ENCODE measurements at places on chromosomes 13 and 19.

GRCh38 chr13:102911336-102911735 lies 65.5 kb downstream of the ERCC5 start:
- no peak for DNase-seq

GRCh38 chr13:92461831-92462230 lies 764.8 kb upstream of the GPC6 start:
- DNase-seq: no peak

GRCh38 chr19:28424662-28425045 lies 788.3 kb downstream of the UQCRFS1 start:
- no peak for DNase-seq

- DNase-seq: no peak
Observed at GRCh38 chr19:28956961-28957360, 256.0 kb downstream of the UQCRFS1 start.

DNA sequence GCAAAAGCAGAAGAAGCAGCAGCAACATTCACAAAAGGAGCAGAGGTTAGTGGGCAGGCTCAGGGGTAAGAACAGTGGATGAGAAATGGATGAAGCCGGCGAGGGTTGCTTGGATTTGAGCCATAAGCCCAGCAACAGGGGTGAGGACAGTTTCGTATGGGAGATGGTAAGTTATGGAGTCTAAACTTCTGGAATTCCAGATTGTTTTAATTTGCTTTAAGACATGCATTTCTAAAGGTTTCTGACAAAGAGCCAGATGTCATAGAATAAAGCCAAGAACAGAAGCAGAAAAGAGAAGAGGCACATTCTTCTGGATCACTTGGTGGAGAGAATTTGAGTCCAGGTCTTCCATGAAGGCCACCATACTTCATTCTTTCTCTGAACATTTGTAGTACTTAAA lies 76.6 kb downstream of the TNFSF11 start:
- DNase-seq: peak; percentile 62

- DNase-seq: no peak
Observed at GRCh38 chr13:30705680-30706079, 29.7 kb upstream of the ALOX5AP start.

DNA sequence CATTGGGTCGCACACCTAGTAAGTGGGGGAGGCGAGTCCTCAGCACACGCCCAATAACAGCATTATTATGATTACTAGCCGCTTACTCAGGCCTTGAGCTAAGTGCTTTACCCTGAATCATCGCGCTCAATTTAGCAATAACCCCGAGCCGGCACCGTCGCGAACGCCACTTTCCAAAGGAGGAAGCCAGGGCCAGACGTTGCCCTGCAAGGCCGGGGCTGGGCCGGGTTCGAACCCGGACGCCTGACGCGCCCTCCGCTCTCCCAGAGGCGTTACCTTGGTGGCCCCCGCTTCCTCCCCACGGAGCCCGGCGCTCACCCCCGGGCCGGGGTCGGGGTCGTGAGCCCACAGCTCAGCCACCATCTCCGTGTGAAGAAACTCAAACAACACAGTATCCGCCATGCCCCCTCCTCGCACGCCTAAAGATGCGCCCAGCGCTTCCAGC lies at the start of gene TRAPPC6A:
Gene TRAPPC6A (minus strand): TSS at position 421 of the 445 bp plus-strand sequence. CDS start 19 bp downstream, at position 402.
- peak; percentile 68 for DNase-seq

DNA sequence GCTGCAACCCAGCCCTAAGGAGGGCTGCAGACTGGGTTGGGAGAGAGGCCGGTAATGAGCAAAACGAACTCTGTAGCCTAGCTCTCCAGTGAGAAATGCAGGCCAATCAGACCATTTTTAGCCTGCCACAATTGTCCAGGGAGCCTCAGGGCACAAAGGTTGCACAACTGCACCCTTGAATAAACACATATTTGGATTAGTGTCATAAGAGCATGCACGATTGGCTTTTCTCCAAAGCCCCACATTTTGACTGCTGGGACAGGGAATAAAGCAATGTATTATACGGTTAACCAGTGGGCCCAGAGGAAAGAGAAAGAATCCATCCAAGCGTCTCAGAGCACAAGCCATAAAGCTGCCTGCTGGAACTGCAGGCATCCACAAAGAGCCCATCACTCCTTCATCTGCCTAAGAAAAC lies 729.4 kb upstream of the SGCG start:
- DNase-seq: no peak

DNA sequence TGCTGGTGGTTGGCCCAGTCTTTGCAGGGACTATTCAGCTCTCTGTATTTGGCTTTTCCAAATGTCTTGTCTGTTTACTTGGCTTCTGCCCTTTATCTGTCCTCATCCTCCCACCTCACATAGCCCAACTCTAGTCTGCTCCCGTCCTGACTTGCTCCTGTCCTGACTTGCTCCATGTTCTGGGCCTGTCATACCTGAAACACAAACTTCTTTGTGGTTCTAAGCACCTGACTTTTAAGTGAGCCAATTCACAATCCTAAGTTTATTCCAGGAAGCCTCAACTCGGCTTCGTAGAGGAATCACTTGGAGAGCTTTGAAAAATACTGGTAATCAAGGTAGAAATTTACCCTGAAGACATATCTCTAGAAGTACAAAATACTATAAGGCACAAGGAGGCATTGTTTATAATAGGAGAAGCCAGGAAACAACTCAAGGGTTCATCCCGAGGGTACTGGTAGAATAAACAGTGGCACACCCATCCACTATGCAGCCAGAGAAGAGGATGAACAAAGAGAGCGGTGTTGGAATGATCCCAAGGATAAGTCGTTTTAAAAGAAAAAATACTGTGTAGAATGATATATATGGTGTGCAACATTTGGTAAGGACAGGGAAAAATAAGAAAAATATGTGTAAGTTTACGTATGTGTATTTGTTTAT lies 284.5 kb downstream of the FGF14 start:
- no peak for DNase-seq

DNA sequence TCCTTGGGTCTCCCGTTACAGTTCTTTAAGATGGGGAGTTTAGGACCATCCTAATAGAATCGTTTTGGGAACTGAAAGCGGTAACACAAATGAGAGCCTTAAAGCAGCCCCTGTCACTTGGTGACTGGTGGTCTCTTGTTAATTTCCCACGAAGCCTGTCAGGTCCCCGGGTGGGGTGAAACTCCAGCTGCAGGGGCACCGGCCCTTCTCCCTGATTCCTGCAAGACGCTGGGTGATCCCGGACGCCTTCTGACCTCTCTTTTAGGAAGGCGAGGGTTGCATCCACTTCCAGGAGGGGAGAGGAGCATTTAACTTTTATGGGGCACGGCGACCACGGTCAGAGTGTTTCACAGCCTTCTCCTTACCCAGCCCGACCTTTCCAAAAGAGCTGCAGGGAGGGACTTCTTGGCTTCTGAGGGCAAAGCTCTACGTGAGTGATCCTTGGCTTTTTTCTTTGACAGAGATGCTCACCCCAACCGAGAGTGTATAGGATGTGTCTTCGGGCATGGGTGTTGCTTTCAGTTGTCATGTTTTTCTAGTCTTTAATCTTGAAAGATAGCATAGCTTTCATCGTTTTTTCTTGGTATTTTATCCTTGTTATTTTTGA lies 688 bp downstream of the ZNF225 start:
- no peak for DNase-seq

DNA sequence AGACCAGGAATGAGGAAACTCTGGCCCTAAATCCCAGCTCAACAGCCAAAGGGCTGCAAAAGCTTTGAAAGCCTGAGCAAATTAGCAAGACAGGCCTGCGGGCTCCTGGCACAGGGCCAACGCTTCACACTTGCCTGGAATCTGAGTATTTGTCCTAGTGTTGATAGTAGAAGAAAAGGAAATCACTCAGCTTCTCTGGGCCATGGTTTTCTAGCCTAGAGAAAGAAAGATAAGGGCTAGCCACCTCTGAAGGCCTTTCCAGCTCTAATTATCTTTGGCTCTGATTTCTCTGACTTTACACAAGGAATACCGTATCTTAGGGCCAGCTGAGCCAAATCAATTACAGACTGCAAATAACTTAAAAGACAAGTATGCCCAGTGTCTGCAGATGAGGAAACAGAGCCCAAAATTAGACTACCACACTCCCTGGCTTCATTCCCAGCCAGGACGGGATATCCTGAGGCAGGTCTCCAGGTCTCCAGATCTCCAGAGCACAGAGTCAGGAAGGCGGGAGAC lies 69.6 kb downstream of the STK24 start:
- DNase-seq: peak; percentile 52

DNA sequence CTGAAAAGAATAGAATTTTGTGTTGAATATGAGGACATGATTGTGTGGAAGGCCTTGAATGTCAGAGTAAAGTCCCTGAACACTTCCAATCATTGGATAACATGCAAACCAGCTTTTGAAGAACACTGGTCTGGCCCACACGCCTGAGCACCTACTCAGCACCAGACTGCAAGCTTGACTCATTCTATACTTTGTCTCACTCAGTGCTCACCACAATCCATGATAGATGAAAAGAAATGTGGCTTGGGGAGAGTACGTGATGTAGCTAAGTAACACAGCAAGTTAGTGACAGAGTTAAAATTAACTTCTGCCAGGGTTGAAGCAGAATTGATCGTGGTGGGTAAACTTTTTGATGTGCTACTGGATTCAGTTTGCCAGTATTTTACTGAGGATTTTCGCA lies 12.0 kb downstream of the DLEU7 start:
- no peak for DNase-seq

GRCh38 chr19:55077106-55077505 lies 1.4 kb downstream of the EPS8L1 start:
- DNase-seq: no peak

- DNase-seq: peak; percentile 86
Observed at GRCh38 chr19:4870025-4870700, 2.7 kb upstream of the PLIN3 start.

- peak; percentile 23 for DNase-seq
Observed at GRCh38 chr13:76267216-76267615, 619.0 kb downstream of the KCTD12 start.

- no peak for DNase-seq
Observed at GRCh38 chr13:106681536-106681935, 113.6 kb upstream of the ARGLU1 start.

DNA sequence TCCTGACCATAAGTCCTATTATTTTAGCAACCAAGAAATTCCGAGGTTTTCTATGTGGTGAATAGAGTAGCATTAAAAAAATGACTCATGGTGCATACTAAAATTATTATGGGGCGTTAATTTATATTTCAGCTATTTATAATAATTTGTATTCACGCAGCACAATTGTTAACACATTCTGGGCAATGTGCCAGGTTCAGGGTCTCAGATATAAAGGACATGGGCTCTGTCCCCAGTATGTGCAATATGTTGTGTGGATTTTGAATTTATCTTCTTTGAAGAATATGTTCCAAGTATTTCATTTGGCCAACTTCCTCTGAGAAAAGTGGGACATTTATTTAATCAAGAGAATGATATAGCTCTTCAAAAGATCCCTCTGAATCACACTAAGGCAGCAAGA lies 1434.7 kb upstream of the PRR20A start:
- no peak for DNase-seq

DNA sequence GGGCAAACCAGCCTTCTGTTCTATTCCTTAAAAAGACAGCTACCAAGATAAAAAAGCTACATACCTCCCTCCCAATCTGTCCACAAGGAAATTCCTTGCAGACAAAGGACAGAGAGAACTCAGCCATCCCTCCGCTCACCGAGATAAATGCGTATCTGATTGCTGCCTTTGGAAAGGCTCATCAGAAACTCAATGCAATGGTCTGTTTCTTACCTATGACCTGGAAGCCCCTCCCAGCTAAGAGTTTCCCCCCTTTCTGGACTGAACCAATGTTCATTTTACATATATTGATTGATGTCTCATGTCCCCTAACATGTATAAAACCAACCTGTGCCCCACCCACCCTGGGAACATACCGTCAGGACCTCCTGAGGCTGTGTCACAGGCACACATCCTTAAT lies 11.6 kb downstream of the BTBD2 start:
- DNase-seq: no peak

- no peak for DNase-seq
Observed at GRCh38 chr13:32174366-32174765, 140.8 kb downstream of the ZAR1L start.

DNA sequence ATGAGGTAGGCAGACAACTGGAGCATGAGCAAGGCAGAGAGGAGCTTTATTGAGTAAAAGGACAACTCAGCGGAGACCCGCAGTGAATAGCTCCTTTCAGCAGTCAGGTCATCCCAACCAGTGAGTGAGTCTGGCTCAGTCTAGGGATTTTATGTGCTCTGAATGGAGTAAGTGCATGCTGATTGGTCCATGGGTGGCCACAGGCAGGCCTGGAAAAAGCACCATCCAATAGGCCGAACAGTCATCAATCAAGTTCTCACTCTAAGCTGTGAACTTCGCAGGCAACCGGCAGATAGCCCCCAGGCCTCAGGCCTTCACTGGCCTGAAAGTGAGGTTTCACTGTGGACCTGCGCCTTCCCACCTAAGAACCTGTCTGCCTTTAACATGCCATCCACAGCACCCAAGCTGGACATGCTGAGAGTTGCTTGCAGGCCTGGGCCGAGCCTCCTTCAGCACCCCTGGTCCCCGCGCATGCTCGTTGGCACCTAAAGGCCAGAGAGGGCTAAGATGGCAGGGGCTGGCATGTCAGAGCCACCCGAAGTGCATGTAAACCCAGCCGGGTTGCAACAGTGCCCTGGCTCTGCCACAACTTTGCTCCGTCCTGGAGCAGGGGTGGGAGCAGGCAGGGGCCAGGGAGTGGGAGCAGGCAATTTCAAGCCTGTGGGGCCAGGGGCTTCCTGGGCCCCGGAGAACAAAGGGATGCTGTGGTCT lies 698.7 kb downstream of the SLITRK1 start:
- no peak for DNase-seq

DNA sequence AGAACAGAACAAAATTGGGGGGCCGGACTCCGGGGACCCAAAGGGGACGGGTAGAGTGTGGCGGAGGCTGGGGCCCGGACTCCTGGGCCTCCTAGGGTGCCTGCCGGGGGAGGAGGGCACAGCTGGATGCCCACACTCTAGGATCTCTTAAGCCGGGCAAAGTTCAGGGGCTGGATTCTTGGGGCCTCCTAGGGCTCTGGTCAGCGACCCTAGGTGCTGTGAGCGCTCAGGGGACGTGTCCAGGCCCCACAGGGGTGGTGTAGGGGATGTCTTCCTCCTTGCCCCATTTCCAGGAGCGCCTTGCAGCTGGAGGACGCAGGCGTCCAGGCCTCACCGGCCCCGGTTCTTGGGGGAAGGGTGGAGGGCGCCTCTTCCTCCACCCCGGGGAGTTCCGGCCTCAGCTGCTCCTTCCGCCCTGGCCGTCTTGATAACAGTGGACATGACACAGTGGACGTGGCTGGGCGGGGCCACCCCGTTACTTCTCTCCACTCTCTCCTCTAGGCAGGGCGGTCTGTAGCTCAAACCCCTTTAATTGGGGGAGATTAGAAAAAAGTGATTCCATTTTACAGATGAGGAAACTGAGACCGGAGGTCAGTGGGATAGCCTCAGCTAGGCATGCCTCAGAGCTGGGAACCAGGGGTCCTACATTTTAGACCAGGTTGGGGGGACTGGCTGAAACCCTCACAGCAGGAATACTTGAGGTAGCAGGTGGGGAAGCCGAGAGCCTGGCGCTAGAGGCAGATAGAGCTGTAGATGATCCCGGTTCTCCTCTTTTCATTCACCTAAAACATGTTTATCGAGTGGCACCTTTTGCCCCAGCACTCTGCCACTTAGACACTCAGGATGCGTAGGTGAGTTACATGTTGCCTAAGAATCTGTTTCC lies 705 bp downstream of the STXBP2 start:
- DNase-seq: no peak

GRCh38 chr19:35776102-35776788 lies 881 bp downstream of the ARHGAP33 start:
- no peak for DNase-seq

Data from adipocyte (in vitro differentiated cells).